ENCODE measurements at places on chromosomes 5 and 9.
A peak's percentile ranks its signal among the peaks of the same experiment; 100 is the strongest.

DNA sequence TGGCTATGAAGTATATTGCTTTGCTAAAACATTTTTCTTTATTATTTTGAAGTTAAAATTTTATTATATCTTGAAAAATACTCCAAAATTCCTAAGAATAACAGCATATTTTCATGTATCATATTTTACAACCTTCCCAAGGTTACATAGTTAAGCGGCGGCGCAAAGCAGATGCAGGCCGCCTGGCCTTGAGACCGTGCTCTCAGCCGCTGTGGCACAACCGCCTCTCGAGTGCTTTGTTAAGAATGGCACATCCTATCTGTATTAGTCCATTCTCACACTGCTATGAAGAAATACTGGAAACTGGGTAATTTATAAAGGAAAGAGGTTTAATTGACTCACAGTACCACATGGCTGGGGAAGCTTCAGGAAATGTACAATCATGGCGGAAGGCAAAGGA is 228.8 kb downstream of the ARRDC3 start:
- no peak for DNase-seq

DNA sequence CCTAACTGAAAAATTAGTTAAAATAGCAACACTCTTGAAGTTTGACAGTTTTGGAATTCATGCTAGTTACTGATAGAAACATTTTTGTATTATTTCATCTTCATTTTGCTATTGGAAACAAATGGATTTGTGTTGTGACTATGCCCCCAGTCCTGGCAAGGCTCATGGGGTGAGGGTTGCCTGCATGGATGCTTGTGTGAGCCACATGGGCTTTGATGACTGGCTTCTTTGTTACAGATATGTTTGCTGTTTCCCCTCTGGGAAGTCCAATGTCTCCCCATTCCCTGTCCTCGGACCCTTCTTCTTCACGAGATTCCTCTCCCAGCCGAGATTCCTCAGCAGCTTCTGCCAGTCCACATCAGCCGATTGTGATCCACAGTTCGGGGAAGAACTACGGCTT is 44.2 kb downstream of the CD180 start:
- no peak for DNase-seq

DNA sequence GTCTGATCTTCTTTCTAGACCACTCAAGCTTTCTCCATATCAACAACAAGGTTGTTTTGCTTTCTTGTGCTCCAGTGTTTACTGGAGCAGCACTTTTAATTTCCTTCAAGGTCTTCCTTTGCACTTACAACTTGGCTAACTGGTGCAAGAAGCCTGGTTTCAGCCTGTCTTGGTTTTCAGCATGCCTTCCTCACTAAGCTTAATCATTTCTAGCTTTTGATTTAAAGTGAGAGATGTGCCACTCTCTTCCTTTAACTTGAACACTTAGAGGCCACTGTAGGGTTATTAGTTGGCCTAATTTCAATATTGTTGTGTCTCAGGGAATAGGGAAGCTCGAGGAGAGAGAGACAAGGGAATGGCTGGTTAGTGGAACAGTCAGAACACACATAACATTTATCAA is 13.4 kb downstream of the AK3 start:
- DNase-seq = no peak

DNA sequence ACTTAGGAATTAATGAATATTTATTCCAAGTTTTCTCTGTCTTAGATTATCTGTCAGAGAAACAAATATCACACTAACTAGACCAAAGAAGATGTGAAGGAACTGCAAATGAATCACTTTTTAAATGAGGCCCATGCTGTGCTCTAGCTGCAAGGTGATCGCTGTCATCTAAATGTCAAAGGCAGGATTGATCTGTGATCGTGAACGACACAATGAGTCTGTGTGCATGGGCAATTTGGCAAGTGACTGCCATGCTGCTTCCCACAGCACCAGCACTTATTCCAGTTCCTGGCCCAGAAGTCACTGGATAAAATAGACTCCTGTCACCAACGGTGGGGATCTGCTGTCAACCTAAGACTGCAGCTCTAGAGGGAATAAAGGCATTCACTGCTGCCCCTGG is 141.2 kb downstream of the TRIM36 start:
- DNase-seq = no peak

- no peak for DNase-seq
Measured at GRCh38 chr5:62795926-62796325, 217.3 kb downstream of the LRRC70 start.

GRCh38 chr9:121380846-121381245 is 10.8 kb upstream of the STOM start:
- no peak for DNase-seq

GRCh38 chr5:136375920-136376319 is 10.6 kb upstream of the TRPC7 start:
- no peak for DNase-seq

GRCh38 chr9:33289496-33289895 is 820 bp upstream of the NFX1 start:
- peak; percentile 20 for DNase-seq
